ENCODE measurements at places on chromosomes 2 and 18.

- no peak for DNase-seq
These were observed 297.9 kb downstream of the LRATD1 start for GRCh38 chr2:14930441-14930840.

DNA sequence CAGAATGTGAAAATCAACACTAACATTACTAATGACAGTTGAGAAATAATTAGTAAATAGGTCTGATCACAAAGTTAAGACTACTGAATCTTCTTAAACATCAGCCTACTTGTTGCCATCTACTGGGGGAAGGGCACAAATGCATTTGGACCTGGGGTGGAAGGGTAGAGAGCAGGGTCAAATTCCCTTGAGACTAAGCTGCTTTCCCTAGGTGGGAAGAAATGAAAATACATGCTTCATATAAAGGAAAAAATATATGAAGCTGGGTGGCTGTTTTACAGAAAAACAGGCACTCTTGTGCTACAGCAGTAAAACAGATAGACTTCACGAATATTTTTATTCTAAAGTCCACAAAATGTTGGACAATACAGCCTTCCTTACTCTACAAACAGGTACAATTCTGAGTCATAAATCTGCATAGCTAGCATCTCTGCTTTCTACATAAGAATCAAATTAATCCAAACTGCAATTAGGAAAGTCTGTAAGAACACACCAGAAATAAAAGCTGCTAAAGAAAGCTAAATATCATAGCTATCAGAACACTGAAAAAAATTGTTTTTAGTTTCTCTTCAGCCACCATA lies 10.9 kb downstream of the TRIP12 start:
- no peak for DNase-seq

GRCh38 chr2:43201497-43201896 lies 24.9 kb downstream of the ZFP36L2 start:
- no peak for DNase-seq

DNA sequence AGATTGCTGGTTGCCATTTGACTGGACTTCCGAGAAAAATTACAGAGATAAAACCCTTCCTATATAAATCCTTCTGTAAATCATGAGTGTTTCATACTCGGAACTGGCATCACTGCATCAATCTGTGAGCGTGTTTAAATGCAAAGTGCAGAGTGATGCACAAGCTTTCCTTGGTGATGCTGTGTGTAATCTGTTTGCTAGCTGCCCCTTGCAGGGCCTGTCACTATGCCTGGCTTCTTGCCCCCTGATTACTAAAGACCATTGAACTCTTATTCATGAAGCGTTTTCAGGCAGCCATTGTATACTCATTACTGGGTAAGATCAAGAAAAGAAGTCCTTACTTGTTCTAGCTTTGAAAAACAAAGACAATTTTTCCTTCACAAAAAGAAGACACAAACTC lies 266.9 kb upstream of the FANCL start:
- no peak for DNase-seq

- DNase-seq, result peak; percentile 61
These were observed 20.4 kb downstream of the IFIH1 start for GRCh38 chr2:162297925-162298552.

- no peak for DNase-seq
These were observed 12.3 kb upstream of the SETBP1 start for GRCh38 chr18:44668270-44668975.

GRCh38 chr2:23542230-23542789 lies 157.3 kb downstream of the KLHL29 start:
- no peak for DNase-seq

All from CD14-positive monocyte (primary cell).